ENCODE measurements at places on chromosomes 16 and 17. TPM values are rescaled to one million over a fixed set of nuclear protein-coding genes. Genes with fewer than 3 reads are reported as not detected.

APOH gene
- not detected for total RNA-seq

DNA sequence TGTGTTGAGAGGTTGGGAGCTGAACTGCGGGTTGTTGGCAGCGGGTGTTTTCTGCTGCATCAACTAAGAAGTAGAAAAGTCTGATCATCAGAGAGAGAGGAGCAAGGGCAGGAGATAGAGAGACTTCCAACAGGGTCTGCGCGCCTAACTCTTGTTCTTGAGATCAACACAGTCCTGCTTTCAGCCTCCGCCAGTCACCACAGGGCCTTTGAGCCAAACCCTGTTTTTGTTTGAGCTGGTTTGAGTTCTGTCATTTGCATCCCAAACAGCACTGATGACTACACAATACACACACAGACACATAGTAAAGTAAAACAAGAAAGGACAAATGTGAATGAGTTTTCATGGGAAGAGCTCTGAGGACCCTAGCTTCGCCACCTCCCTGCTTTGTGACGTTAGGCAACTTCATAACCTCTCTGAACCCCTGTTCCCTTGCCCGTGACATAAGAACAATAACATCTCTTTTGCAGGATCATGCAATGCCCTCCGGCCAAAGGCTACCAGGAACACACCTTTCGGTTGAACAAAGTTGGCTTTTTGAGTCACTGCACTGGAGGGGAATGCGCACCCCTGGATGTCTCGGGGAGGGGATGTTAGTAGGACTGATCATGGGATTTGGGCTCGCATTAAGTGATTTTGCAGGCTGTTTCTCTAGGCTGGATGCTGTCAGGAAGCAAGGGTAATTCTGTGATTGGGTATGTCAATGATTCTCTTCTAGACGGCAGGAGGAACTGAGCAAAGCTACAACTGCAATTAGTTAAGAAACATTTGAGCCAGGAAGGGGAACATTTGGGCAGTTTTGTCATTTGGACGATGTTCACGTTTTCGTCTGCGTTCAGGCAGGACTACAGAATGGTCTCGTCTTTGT, 92.3 kb downstream of the C16orf78 start:
- no peak for DNase-seq

NPTX1 gene
- total RNA-seq = 35.0 TPM

- DNase-seq = no peak
Measured at GRCh38 chr17:43226393-43226792, 2.0 kb downstream of the CCDC200 start.

GRCh38 chr16:50092891-50093290, 27.1 kb downstream of the HEATR3 start:
- no peak for DNase-seq

DNA sequence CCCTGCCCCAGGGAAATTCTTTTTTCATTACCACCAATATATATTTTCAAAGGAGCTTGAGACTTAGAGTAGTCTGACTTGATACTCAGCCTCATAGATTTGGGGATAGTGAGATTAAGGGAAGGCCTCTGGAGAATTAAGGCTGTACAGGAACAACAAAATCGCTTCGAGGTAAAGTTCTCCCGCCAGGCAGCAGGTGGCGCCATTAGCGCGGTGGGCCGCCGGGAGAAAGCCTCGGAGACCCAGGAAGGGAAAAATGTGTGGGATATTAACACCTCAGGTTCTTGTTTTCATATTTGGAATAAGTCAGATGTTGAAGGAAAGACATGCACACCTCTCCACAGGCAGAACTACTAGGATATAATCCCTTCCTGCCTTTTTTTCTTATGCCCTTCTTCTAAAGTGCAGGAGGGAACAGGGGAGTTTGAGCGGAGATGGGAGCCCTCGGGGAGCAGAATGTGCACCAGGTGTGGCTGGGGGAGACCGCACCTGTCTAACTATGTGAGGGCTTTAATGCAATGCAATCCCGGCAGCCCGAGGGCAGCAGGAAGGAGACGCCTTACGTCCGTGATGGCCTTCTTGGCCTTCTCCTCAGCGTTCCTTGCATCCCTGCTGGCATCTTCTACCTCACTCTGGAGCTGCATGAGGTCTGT, 25.9 kb downstream of the MYH3 start:
- DNase-seq = no peak

- DNase-seq = no peak
Measured at GRCh38 chr16:58379736-58380135, 12.5 kb upstream of the GINS3 start.

- DNase-seq = no peak
Measured at GRCh38 chr16:13148836-13149235, 247.4 kb downstream of the SHISA9 start.

Measured in glomerular endothelial cell (primary cell).